ENCODE measurements at places on chromosomes 5 and 9.
A peak's percentile ranks its signal among the peaks of the same experiment; 100 is the strongest.

DNA sequence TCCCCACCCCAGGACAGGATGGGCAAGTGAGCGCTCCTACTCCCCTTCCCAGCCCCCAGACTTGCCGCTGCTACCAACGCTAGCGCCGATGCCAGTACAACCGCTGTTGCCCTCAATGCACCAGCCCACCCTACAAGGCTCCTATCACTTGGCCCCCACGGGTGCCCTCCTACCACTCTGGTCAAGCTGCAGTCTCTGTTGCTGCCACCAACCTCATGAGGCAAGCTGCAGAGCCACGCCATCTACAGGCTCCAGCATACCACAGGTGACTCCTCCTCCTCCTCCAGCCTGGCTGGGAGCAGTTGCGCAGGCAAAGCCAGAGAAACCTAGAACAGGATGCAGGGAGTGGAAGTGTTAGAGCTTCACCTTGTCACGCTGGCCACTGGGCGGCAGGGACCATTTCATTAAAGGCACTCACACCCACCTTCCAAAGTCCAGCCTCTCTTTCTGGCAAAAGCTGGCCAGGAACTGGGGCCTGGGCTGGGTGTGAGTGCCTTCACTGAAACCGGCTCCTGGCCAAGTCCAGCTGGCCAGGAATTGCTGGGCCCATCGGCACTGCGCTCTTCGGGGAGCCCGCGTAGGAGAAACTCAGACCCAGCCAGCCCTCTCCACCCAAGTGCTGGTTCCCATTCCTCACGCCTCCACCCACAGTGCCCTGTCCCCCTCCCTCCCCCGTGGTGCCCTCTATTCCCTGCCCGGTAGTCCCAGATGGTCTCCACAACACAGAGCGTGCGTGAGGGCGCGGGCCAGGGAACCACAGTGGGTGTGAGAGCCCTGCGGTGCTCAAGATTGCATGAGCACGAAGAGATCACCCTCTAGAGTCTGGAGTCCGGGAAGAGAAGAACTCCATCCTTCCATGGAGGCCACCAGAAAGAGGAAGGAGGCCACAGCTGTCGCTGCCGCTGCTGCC lies 1.6 kb upstream of the PCAT7 start:
- DNase-seq = no peak

DNA sequence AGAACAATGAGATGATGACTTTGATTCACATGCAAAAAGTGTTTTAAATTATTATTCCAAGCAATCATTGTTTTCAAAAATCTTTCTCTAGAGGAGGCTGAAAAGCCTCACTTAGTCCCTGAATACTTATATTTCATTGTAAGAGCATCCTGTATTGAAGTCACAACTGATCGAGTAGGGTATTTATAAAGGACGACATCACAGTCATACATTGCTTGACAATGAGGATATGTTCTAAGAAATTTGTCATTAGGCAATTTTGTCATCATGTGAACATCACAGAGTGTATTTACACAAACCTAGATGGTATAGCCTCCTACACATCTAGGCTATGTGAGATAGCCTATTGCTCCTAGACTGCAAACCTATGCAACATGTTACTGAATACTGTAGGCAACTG lies 510.4 kb upstream of the RGMB start:
- no peak for DNase-seq

DNA sequence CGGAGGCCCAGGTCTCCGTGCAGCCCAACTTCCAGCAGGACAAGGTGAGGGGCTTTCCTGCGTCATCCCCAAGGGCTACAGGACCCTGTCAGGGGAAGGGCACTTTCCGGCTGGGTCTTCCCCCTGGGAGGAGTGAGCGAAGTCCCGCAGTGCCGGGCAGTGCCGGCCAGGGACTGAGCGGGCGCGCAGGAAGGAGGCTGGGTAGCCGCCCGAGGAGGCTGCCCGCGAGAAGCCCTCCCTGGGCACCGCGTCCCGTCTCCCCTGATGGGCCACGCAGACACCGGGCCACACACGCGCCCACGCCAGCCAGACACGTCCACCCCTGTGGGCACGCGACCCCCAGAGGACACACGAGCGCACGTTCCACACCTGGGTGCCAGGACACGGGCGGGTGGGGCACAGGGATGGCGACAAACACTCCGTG lies 357 bp downstream of the PTGDS start:
- no peak for DNase-seq

GRCh38 chr9:31372799-31373587 lies 1011.5 kb upstream of the ACO1 start:
- DNase-seq = no peak

GRCh38 chr5:112706446-112707016 lies 31.2 kb upstream of the APC start:
- no peak for DNase-seq

DNA sequence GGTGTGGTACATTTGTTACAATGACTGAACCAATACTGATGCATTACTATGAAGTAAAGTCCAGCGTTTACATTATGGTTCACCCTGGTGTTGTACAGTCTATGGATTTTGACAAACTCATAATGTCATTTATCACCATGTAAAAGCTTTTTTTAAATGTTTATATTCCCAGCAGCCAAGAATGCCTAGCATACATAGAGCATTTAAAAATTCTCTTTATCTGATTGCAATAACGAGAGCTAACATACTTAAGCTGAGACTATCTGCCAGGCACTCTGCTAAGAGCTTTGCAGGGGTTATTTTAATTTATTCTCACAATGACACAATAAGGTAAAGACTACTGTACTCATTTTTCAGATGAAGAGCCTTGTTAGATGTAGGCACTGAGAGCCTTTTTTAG lies 24.1 kb downstream of the PRDM6 start:
- no peak for DNase-seq

GRCh38 chr5:34530637-34531036 lies 125.5 kb upstream of the RAI14 start:
- DNase-seq = no peak

DNA sequence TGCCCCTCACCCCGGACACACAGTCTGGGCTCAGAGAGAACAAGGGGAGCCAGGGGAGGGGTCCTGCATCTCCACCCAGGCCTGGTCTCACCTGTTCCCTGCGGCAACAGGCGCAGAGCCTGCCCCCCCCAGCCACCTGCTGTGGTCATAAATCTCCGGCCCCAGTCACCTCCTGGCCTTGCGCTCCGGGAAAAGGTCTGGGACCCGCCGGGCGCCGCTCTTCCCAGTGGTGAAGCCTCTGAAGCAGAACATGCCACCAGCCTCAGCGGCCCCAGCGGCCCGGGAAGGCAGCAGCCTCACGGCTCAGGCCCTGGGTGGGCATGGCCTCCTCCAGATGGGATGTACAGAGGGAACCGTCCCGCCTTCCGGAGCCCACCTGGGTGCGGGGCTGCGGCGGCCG lies 20.6 kb downstream of the NOTCH1 start:
- DNase-seq = no peak

DNA sequence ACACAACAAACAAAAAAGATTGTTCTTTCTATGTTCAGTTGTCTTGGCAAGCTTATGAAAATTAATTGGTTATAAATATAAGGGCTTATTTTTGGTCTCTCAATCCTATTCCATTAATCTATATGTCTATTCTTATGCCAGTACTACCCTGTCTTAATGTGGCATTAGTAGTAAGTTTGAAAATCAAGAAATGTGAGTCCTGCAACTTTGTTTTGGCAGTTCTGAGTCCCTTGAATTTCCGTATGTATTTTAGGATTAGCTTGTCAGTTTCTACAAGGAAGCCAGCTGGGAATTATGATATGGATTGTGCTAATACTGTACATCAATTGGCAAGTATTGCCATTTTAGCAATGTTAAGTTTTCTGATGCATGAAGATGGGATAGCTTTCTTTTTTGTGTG lies 10.5 kb upstream of the CCDC125 start:
- no peak for DNase-seq

- no peak for DNase-seq
Measured at GRCh38 chr5:153358315-153358976, 132.0 kb upstream of the GRIA1 start.

GRCh38 chr9:21579743-21580142 lies 97.6 kb upstream of the IFNE start:
- no peak for DNase-seq

DNA sequence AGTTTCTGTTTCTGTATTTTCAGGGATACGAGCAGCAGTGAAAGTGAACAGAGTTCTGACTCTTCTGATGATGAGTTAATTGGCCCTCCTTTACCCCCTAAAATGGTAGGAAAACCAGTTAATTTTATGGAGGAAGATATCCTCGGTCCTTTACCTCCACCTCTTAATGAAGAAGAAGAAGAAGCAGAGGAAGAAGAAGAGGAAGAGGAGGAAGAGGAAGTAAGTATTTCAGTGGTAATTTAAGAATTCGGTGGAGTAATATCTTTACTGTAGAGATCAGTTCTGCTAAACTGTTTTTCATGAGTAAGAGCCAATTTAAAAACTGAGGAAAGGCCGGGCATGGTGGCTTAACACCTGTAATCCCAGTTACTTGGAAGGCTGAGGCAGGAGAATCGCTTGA lies 17.2 kb downstream of the WDR70 start:
- no peak for DNase-seq

DNA sequence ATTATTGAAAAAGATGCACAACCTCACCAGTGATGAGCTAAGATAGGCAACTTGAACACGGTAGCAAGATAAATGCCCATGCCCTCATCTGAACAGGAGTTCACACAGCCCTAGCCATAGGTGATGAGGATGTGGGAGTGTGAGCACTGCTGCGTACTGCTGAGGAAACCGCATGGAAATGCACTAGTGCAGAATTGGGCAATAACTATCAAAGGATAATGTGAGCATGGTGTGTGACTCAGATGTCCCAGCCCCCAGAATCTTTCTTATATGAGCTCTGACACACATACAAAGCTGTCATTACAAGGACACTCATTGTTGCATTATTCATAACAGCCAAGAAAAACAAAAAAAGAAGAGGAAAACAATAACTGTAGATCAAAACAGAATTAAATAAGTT lies 521.2 kb downstream of the IRX1 start:
- no peak for DNase-seq

DNA sequence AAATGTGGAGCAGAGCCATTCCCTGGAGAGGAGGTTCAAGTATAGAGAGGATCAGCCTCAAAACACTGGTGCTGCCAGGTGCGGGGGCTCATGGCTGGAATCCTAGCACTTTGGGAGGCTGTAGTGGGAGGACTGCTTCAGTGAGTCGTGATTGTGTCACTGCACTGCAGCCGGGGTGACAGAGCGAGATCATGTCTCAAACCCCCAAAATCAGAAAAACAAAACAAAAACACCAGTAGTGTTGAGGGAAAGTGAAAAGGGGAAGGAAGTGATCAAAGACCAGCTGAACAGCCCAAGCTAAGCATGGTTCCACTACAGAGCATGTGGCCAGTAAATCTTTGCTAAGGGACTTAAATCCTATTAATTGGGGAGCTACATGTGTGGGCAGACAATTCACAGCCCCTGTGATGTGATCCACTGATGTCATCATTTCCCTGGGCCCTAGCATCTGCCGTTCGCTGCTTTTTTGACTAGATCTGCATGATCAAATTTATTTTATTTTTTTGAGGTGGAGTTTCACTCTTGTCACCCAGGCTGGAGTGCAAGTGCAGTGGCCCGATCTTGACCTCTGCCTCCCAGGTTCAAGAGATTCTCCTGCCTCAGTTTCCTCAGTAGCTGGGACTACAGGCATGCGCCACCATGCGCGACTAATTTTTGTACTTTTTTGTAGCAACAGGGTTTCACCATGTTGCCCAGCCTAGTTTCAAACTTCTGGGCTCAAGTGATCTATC lies 2.7 kb upstream of the PCBD2 start:
- no peak for DNase-seq

- no peak for DNase-seq
Measured at GRCh38 chr5:135441919-135442318, 5.2 kb downstream of the DCANP1 start.

- DNase-seq = no peak
Measured at GRCh38 chr9:100028201-100028784, 70.5 kb downstream of the ERP44 start.

- DNase-seq = no peak
Measured at GRCh38 chr9:18071651-18072060, 402.3 kb upstream of the ADAMTSL1 start.

DNA sequence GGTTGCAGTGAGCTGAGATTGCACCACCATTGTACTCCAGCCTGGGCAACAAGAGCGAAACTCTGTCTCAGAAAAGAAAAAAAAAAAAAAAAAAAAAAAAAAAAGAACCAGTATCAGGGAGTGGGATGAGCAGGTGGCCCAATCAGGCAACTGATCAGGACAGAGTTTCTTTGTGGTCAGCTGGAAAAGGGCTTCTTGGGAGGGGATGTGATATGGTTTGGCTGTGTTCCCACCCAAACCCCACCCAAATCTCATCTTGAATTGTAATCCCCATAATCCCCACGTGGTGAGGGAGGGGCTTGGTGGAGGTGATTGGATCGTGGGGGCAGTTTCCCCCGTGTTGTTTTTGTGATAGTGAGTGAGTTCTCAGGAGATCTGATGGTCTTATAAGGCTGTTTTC lies 4.7 kb upstream of the GCNT1 start:
- DNase-seq = no peak

DNA sequence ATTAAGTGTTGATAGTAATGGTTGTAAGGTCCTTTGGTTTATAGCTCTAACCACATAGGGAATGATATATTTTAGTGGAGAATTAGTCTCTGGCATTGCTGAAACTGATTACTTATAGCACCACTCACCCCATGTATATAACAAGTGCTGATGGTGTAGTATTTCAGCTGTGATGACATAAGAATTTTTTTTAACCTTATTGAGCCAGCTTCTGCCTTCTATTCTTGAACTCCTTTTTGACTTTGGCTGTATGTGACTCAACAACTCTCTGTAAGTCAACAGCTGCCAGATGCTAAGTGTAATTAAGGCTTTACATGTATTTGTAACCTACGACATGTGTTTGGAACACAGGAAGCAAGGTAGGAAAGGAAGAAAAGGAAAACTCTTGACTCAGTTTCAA lies 929.6 kb upstream of the WWC1 start:
- DNase-seq = no peak

GRCh38 chr5:102959055-102959454 lies 160.9 kb downstream of the GIN1 start:
- no peak for DNase-seq

- no peak for DNase-seq
Measured at GRCh38 chr5:57666582-57666981, 184.0 kb upstream of the ACTBL2 start.

DNA sequence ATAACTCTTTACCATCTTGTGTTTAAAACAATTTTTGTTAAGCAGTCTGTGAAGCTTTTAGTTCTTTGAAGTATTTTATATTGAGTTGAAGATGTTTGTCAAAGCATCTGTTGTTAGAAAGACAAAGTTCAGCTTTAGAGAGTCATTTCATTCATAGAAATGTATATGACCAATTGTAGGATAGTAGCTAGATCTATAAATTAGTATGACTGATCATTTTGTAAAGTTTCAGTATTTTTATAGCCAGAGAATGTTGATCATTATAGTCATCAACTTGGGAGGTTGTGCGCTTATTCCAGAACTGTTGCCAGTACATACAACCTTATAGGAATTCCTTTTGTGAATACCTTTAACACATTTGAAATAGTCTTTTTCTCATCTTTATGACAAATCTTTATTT lies 5.2 kb downstream of the NIPBL start:
- DNase-seq = no peak

GRCh38 chr5:151144275-151144674 lies 13.3 kb downstream of the ANXA6 start:
- no peak for DNase-seq

- peak; percentile 23 for DNase-seq
Measured at GRCh38 chr5:139273572-139274289, 19.8 kb upstream of the MATR3 start.

- no peak for DNase-seq
Measured at GRCh38 chr9:109600142-109600541, 102.0 kb upstream of the PTPN3 start.

- no peak for DNase-seq
Measured at GRCh38 chr5:60836131-60836530, 7.9 kb downstream of the ELOVL7 start.

Data from cortex of kidney (tissue), 1 donor.